Daoy (cell line): ENCODE measurements at places on chromosomes 2 and 18.
A peak's percentile ranks its signal among the peaks of the same experiment; 100 is the strongest.

DNA sequence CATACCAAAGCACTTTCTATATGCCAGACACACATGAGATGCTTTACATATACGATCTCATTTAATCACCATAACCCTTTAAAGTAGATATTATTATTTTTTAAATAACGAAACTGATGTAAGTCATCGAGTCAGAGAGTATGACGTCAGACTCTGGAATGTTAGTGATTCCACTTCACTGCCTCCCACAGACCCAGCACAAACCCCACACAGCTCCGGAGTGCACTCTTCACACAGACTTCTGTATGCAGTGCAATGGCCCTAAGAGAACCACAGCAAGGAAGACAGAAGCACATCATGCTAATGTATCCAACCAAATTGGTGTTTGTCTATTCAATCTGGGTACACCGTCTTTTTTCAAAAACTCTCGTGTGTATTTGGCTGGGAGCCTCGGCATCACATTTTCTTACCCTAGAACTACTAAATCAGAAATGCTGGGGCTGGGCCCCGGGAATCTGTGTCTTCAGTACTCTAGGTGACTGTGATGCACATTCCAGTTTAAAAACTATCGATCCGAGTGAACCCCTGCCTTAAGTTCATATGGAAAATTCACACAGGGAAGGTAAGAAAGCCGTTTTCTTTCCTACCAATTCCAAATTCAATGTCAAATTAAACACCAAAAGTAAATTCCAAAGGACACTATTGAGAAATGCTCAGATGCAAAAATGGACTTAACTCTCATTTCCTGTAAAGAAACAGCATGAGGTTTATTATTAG, 117.7 kb upstream of the ACVR1C start:
- DNase-seq: peak; percentile 32

DNA sequence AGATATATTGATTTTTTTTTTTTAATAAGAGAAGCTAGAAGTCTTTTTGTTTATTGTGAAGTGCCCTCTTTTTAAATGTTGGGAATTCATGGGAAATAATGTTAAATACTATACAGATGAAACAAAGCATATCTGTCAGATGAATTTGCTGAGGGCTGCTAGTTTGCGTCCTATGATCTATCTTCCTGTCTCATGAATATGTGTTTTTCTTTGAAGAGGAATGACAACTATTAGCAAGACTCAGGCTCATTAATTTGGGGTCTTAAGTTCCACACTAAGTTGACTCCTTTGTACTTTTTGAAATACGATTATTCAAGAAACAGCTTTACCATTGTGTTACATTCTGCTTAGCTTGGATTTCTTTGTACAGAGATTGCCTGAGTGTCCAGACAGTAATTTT, 57.9 kb downstream of the AGFG1 start:
- no peak for DNase-seq

DNA sequence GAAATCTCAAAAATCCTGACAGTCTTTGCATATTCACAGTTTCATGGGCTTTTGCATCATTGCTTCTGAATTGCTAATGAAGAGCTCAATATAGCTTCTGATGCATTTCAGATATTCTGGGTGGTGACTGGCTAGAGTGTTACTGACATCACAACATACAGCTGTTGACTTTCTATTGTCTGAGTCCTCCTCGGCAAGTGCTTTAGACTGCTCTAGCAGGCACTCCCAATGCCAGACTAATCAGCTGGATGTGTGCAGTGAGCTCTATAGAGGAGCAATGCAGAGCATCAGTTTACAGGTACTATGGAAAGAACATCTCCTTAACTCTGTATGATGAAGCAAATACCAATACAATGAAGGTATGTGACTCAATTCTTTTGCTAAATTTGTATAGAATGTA, 54.9 kb downstream of the R3HDM1 start:
- DNase-seq: no peak

DNA sequence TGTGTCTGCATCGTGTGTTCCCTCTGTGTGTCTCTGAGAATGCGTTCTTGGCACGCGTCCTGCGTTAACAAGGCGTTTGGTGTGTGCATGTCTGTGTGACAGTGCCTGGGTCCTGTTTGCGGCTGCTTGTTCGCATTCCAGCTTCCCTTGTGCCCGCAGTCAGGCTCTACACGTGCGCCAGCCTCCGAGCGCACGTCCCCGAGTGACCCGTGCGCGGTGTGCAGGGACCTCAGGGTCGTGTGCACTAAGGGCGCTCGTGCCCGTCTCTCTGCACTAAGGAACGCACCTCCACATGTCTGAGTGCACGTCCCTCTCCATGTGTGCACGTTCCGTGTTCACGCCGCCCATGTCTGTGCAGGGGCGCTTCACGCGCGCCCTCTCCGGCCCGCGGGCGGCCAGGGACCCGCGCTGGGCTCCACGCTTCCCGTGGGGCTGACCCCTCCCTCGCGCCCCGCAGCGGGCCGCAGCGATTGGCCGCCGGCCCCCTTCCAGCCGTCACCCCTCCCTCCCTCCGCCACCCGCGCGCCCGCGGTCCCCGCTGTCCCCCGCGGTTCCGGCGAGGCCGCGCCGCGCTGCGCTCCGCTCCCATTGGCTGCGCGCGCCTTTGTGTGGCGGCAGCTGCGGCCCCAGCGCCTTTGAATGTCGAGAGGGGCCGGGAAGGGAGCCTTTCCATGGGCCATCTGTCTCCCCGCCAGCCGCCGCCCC, 229.4 kb downstream of the HAUS1 start:
- peak; percentile 31 for DNase-seq

GRCh38 chr2:128841803-128842202, 523.1 kb upstream of the HS6ST1 start:
- no peak for DNase-seq

DNA sequence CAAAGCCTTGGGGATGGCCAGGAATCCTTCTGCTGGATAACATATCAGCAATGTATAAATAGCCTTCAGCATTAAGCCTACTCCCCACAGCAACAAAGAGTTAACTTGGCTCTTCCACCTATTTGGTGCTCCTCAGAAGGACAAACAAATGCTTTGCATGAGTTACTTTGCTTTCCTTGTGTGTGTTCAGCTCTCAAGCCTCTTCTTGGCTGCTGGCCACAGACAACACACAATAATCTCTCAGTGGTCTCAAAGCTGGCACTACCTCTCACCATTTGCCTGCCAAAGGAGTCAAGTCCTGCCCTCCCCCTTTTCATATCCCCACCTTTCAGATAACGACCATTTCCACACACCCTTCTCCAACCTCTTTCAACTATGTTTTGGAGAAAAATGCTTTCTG, 17.5 kb downstream of the FTCDNL1 start:
- DNase-seq: no peak

- DNase-seq: peak; percentile 12
These were observed 308.1 kb downstream of the GBX2 start for GRCh38 chr2:235860111-235860510.

GRCh38 chr2:68426848-68427579, 40.1 kb downstream of the FBXO48 start:
- peak; percentile 40 for DNase-seq

GRCh38 chr2:200188876-200189275, 117.6 kb upstream of the SPATS2L start:
- peak; percentile 7 for DNase-seq

- DNase-seq: no peak
These were observed 441.0 kb downstream of the TXNL1 start for GRCh38 chr18:56197241-56197859.

DNA sequence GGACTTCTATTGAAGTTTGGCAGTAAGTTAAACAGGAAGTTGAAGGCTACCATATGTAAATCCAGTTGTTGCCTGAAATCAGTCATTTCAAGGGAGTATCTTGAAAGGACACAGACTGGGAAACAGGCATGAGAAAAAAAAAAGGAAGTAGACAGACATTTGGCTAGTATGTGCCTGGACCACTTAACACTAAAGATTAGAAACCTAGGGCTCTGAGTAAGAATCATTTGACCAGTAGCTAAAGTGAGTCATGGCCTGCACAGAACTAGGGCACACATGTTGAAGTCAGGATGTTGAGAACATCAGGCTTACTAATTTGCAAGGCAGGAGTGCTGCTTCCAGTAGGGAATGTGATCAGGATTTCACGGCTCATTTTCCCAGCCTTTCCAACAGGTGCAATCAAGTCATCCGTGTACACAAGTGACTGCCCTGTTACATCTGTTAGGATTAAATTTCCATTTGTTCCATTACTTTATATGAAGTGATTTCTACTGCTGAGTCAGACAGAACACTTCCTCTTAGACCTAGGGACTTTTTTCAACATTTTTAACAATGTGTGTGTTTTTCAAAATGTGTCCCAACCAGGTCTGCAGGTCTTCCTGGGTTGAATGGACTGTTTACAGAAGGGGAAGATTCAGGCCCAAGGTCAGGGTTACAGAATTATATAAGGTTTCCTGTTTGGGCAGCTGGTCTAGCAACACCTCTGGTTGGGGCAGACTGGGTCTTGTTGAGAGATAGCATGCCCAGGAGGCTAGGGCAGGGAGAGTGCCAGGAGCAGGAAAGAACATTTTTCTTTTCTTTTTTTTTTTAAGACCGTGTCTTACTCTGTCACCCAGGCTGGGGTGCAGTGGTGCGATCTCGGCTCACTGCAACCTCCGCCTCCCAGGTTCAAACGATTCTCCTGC, 145.6 kb downstream of the TGIF1 start:
- DNase-seq: peak; percentile 87

DNA sequence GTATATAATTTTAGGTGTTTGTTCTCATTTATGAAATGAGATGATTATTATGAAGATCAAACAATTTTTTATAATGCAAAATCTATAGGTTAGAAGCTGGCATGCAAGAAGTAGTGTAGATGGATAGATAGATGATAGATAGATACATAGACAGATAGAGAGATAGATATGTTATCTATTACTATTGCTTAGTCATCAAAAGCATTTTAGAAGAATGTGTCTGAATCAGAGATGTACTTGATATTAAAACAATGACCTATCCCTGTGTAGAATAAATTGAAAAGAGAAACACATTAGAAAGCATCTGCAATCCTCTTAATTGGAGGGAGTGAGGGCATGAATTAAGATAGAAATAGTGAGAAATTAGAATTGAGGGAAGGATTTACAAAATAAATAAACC, 436.2 kb upstream of the NXPH2 start:
- DNase-seq: no peak

- DNase-seq: no peak
These were observed 35.6 kb downstream of the USP34 start for GRCh38 chr2:61435291-61435690.
